MG63 (cell line): ENCODE measurements at places on chromosomes 6 and 20. TPM values are rescaled to one million over a fixed set of nuclear protein-coding genes. Genes with fewer than 3 reads are reported as not detected.

DNA sequence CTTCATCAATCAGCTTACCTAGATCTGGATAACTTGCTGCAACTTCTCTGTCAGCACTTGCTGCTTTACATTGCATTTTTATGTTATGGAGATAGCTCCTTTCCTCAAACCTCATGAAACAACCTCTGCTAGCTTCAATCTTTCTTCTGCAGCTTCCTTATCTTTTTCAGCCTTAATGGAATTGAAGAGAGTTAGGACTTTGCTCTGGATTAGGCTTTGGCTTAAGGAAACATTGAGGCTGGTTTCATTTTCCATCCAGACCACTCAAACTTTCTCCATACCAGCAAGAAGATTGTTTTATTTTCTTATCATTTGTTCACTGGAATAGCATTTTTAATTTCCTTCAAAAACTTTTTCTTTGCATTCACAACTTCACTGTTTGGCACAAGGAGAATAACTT, 48.8 kb upstream of the PAK5 start:
- no peak for DNase-seq

- DNase-seq = no peak
Observed at GRCh38 chr6:36999061-36999750, 6.2 kb upstream of the FGD2 start.

DNA sequence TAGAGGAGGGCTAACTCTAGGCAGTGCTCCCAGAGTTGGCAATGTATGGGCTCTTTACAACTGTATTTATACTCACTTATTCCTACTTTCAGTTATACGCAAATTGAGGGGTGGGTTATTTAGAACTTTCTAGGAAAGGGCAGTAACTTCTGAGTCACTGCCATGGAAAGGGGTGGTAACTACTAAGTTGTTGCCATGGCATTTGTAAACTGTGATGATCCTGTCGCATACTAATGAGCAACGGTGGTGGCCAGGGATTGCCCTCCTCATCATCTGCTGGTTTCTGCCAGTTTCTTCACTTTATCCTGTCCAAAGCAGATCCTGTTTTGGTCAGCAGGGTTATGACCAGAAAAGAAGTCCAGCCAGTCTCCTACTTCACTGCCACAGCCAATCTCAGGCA, 95.5 kb upstream of the PTPRT start:
- DNase-seq = no peak

GRCh38 chr6:12008366-12009179, 3.5 kb upstream of the HIVEP1 start:
- peak; percentile 88 for DNase-seq

DNA sequence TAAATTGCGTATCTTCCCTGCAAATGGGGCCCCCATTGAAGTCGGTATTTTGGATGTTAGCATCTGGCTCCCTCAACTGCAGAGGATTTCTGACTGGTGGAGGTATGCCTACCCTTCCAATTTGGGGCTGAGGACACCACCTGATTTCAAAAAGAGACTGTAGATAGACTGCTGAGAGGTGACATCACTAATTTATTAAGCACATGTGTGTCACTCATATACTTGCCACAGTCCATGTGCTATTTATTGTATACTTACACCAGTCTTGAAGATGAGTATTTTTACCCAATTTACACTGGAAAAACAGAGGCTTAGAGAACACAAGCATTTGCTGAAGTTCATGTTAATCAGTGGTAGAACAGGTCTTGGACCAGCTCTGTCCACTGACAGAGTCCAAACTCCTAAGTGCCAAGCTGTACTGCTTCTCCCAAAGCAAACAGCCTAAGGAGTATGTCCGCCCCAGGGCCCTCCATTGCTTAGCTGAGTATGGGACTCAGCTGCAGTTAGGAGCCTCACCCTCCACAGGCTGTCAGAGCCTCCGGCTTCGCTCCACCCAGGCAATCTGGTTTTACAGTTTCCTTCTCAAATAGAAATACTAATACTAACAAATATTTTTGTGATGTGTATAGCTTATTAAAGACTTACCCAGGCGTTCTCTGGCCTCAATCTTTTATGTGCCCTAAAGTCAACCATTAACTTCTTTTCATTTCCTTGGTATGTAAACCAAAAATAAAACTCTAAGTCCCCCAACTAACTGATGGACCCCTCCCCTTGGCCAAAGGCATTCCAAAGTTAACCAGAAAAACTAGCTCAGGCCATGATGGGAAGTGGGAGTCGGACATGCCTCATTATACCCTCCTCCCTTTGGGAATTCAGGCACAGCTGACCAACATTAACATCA, 17.5 kb downstream of the RIN2 start:
- no peak for DNase-seq

DNA sequence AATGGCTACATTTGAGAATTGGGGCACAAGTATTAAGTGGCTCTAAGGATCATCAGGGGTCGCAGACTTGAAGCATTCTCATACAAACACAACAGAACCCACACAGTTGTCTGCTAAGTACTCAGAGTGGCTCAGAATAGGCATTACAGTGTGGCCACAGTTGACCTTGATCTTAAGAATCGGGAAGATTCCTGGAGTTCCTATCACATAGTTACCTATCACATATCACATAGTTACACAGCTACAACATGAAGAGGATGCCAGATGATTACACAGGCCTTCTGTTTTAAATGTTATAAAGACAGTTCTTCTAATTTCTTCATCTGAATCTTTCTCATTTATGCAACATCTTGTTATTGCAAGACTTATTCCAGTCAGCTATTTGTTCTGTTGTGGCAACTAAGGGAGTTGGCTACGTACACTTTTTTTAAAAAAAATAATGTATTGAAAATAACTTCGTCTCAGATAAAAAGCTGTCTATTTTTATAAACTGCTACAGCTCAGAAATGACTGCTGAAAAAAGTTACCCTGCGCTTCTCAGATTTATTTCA, 129.0 kb downstream of the REV3L start:
- DNase-seq = no peak

DNA sequence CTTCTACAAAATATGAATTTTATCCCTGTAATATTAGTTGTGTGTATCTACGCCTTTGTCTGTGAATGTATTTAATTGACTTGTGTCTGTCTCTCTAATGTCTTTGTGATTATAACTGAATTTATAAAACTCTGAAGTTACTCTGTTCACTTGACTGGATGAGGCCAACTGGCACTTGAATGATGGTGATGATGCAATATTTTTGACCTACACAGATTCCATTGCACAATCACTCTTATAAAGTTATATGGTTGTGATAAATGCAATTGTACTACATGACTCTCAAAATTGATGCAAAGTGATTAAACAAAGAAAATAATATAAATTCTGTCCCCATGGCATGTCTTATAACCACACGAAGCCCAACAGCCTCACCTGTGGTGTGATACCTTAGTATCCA, 287.3 kb upstream of the PLN start:
- DNase-seq = no peak

DNA sequence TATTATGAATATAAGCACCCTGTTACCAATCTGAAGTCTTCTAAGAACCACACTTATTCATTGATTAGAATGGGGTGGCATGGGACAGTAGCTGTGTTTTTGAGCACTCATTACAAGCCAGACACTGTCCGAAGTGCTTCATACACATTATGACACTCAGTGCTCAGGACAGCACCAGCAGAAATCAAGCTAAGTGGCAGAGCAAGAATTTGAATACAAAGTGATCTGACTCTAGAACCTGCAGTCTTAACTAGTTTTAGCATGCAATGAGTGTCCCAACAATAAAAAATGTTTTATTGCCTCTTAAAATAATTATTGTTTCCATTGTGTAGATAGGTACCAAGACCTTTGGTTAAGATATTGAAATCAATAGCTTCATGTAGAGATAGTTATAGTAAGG, 39.1 kb upstream of the GLP1R start:
- DNase-seq = no peak

GRCh38 chr6:153131037-153131981, at the start of gene RGS17:
Gene RGS17, minus strand, starts transcription at chr6:153131282. Its CDS starts 87,264 bp downstream, at chr6:153044018.
- DNase-seq = peak; percentile 64

- no peak for DNase-seq
Observed at GRCh38 chr6:83198486-83199172, 5.5 kb downstream of the RWDD2A start.

DNA sequence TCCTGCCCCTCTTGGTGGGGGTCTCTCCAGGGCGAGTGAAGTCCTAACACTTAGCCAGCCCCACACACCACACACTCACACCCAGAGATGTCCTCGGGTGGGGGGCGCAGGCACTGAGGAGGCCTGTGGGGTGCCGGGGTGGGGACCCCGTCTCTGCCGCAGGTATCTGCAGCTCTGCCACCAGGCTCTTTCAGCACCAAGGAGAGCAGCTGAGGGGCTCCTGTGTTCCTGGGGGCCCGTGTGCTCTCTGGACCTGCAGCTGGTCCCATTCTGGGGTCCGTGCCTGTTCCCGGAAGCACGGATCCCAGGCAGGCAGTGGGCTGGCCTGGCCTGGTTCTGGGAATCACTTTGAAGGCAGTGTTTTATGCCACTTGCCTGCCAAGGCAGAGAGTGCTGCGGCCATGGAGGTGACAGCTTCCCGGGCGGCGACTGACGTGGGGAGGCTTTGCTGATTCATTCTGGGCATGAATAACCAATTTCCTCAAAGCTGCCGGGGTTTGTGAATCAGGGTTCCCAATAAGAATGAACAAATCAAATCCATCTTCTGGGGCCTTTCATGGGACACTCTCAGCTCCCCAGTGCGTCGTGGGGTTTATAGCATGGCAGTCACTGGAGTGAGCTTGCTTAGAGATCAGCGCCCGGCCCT, 54.4 kb upstream of the SLCO4A1 start:
- DNase-seq = peak; percentile 50

GRCh38 chr6:124888581-124889371, 73.5 kb upstream of the RNF217 start:
- DNase-seq = no peak

DNA sequence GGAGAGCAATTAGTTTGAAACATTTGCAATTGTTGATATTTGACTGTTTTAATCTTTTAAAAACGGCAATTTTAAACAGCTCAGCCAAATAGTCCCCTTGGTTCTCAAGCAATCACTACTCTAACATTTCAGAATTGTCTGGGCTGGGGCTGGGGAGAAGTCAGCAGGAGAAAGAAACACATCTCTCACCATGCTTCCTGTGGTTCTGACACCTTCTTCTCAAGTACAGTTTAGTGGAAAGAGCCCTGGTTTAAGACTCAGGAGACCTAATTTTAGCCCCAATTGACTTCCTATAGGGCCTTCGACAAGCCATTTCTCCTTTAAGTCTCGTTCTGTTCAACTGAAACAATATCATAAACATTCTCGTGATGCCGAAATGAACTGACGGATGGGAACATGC, 168.4 kb upstream of the CDYL start:
- no peak for DNase-seq

DNA sequence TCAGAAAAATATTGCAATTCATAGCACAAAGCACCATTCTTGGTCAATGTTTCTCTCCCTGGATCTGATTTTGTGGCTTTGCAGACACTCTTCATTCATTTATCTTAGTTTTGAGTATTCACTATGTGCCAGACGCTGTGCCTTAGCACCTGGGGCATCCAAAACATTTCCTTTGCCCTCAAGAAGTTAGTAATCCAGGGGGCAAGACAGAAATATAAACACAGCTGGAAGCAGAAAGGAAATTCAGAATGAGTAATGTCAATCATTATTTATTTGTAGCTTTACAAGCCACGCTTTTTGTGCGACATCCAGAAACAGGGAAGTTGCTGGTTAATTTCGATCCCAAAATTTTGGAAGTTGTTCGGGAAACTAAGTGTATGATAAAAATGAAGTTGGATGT, 71.4 kb downstream of the DNAH8 start:
- DNase-seq = no peak

- DNase-seq = no peak
Observed at GRCh38 chr20:15842872-15843271, 730.4 kb downstream of the KIF16B start.

DNA sequence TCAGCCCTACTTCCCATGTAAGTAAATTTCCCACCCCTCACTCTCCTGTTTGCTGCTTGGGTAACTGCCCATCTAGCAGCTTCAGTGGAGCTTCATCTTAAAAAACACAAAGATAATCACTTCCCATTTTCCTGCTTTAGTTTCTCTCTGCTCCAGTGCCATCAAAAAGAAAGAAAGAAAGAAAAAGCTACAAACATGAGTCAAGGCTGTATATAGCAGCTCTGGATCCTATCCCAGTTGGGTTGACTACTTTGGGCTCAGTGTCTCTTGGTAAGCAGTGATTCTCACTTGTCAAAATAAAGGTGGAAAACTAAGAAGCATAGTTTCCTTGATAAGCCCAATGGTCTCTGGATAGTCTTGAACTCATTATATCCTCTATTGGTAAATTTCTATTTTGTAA, 48.7 kb upstream of the SRPK1 start:
- no peak for DNase-seq

- peak; percentile 46 for DNase-seq
Observed at GRCh38 chr20:51220293-51220706, 197.4 kb upstream of the KCNG1 start.

TMEM151B gene
- total RNA-seq = 0.20 TPM in 1 of 2 replicates, not detected in the other

CMTR1 gene
- total RNA-seq = 30.3 and 33.8 TPM in 2 replicates

POFUT1 gene
- total RNA-seq = 42.7 and 56.6 TPM in 2 replicates
